AG20443 (cell line): ENCODE measurements at places on chromosomes 13 and 19.

GRCh38 chr19:3836887-3837286 is 32.0 kb downstream of the ZFR2 start:
- DNase-seq, result no peak

DNA sequence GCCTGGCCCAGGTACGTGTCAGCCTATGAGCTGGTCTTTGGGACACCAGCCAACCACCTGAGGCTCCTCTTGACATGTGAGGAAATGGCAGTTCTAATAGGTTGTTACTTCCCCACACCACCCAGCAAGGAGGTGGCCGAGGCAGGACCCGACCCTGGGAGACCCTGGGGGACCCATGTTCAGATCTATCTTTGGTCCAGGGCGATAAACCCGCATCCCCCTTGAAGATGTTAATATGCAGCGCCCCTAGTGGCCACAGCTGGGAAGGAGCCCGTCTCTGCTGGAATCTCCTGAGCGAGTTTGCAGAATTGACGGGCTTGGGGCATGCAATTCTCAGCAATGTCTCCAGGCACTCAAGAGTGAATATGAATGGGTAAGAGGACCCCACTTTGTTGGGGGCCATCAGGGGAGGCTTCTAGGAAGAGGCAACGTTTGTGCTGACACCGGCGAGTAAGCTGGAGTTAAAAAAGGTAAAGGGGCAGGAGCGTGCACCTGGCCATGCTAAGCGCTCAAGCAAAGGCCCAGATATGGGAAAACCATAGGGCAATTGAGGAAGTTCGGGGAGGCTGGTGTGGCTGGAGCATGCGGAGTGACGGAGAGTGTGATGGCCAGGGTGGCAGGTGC is 1.5 kb upstream of the MYO1F start:
- peak; percentile 81 for DNase-seq

DNA sequence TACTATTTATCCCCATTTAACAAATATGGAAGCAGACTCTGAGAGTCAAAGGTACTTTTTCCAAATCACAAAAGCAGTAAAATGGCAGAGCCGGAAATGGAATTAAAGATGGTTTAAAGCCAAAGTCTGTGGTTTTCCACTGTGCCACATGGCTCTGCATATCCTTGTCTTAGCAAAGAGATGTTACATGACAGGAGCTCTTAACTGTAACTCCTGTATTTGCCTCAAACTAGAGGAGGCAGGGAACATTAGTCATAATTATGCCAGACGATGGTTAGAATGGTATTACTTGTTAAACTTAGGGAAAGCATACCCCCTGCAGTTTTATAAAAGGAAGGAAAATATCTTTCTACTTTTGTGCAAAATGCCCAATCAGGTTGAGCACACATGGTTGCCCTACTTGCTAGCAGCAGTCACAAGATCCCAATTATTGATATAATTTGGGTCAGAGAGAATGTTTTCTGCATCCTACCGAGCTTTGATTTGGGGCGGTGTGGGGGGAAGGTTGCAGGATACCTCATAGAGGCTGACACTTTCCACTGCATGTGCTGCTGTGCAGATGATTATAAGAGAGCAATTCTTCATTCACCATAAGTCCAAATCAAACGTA is 42.0 kb upstream of the MAB21L1 start:
- no peak for DNase-seq

DNA sequence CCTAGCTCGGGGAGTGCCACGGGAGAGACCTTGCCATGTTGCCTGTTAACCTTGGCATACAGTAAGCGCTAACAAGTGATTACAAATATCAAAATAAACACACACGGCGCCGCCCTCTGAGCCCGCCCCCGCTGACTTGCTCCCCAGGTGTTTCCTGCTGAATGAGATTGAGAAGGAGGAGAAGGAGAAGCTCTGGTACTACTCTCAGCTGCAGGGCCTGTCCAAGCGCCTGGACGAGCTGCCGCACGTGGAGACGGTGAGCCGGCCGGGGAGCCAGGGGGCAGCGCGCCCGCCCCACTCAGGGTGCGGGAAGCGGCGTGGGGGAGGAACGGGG is 5.0 kb downstream of the APC2 start:
- no peak for DNase-seq

DNA sequence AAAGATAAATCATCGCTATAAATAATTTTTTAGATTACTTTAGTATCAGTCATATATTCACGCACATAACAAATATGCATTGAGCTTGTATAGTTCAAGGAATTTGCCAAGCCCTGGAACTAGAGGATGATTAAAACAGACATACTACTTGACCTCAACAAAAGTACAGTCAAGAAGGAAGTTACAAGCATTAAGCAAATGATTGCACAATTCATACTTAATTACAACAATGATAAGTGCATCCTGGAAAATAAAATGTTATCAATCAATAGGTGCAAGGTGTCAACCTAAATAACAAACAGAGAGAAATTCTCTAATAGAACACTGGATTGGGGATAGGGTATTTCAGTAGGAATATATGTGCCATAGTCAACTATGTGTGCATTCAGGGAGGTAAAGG is 491.2 kb downstream of the GPC5 start:
- no peak for DNase-seq

GRCh38 chr13:46631179-46631542 is 78.2 kb downstream of the LRCH1 start:
- DNase-seq, result no peak

DNA sequence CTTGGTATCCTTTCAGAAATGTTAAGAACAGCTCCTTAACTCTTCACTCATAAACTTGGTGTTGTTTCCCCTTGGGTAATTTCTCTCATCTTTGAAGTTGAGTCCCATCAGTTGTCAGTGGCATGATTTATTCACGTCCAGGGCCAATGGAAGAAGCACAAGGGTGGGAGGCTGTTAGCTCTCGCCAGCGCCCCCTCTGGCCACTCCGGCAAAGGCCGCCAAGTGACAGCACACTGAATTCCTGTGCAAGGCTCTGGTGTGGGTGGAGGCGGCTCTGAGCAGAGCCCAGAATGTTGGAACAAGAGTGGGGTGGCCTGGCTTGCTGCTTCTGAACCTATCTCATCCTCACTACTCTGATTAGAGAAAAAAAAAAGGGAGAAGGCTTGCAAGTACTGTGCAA is 13.1 kb upstream of the MEDAG start:
- peak; percentile 74 for DNase-seq

- no peak for DNase-seq
These were observed 11.4 kb downstream of the VSTM2B start for GRCh38 chr19:29537181-29537580.

DNA sequence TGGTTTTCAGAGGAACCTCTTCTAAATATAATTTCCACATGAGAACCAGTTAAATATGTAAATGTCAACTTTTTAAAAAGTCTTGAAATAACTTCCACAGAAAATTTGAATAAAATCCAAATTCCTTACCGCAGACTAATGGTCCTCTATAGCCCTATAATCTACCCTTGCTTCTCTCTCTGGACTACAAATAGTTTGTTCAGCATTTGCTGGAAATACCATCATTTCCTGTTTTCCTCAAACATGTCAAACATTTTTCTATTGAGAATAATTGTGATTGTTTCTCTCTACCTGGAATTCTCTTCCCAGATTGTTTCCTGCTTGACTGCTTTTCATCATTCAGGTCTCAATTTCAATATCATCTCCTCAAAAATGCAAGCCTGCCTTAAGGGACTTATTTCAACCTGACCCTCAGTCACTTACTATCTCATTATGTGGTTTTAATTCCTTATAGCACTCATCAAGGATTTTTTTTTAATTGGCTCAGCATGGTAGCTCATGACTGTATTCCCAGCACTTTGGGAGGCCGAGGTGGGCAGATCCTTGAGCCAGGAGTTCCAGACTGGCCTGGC is 898.9 kb upstream of the MIR17HG start:
- no peak for DNase-seq

GRCh38 chr13:33006134-33006533 is 10.1 kb upstream of the KL start:
- no peak for DNase-seq

DNA sequence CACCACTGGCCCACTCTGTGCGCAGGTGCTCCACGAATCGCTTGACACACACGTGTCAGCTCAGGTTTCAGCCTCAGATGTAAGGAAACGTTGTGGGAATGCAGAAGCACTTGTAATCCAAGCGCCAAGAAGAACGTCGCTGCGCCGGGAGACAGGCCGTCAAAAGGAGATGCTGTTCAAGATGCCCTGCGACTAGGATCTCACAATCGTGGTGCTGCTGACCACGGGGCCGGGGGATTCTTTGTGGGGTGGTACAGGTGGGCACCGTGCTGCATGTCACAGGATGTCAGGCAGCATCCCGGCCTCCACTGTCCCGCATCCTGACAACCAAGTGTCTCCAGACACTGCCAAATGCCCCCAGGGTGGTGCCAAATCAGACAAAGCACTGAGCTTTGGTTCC is 16.9 kb upstream of the SIGLEC11 start:
- no peak for DNase-seq
